ENCODE measurements at places on chromosomes 2 and 18. TPM values are rescaled to one million over a fixed set of nuclear protein-coding genes. Genes with fewer than 3 reads are reported as not detected.

Gene RAX
- total RNA-seq = not detected

DNA sequence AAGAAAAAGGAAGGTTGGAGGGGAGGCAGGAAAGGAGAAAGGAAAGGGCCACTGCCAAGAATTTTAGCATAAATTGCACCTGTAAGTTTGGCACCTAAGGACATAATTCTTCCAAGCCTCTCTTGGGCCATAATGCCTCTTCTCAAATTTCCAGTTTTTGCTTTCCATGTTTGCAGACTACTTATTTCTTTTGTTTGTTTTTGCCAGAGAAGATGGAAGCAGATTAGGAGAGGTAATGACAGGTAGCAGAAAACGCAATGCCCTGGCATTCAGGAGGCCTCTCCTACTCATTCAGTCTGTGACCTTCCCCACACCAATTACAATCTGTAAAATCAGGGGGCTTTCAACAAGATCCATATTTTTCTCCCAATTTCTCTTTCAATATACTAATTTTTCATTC, 56.8 kb downstream of the MRPL33 start:
- no peaks in the 10 kb centered on the region for H3K27me3 ChIP-seq
- H3K4me3 ChIP-seq = no peak overlapping the region
- no peak overlapping the region for H3K27ac ChIP-seq
- H3K4me1 ChIP-seq = peaks cover 27% of the 10 kb centered on the region

DNA sequence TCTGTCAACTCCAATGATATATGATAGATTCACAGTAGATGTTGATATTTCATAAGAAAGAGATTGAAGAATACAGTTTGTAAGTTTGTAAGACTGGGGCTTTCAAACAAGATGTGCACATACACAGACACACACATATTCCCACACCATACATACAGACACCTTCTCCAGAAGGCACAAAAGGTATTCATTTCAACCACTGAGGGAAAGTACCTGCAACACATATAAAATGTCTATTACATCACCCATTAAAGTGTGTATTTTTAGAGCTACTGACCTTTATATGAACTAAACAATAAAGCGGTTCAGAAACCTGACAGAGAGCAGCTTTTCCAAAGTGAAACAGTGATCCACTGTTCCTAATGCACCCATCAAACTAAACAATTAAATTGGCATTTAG, 53.3 kb downstream of the CCDC148 start:
- H3K4me3 ChIP-seq = no peak overlapping the region
- H3K4me1 ChIP-seq = peaks cover 9% of the 10 kb centered on the region
- DNase-seq = no peak
- H3K27me3 ChIP-seq = no peaks in the 10 kb centered on the region

GRCh38 chr2:112794131-112794733, 9.9 kb upstream of the IL1A start:
- no peak for DNase-seq
- H3K4me3 ChIP-seq = no peak overlapping the region
- H3K27ac ChIP-seq = peak overlapping the region; percentile 20
- no peaks in the 10 kb centered on the region for H3K27me3 ChIP-seq
- peaks cover 4% of the 10 kb centered on the region for H3K4me1 ChIP-seq

- DNase-seq = no peak
- H3K4me3 ChIP-seq = no peak overlapping the region
- H3K4me1 ChIP-seq = no peaks in the 10 kb centered on the region
- no peaks in the 10 kb centered on the region for H3K36me3 ChIP-seq
- no peaks in the 10 kb centered on the region for H3K27me3 ChIP-seq
These were observed 195.6 kb downstream of the MYCN start for GRCh38 chr2:16135913-16136310.

- no peaks in the 10 kb centered on the region for H3K36me3 ChIP-seq
- H3K27ac ChIP-seq = no peak overlapping the region
- peaks cover 7% of the 10 kb centered on the region for H3K27me3 ChIP-seq
- H3K4me1 ChIP-seq = no peaks in the 10 kb centered on the region
These were observed 8.4 kb downstream of the KCNIP3 start for GRCh38 chr2:95305380-95306061.

GRCh38 chr2:102424754-102425153, 1.8 kb downstream of the IL18RAP start:
- no peaks in the 10 kb centered on the region for H3K4me1 ChIP-seq
- H3K27ac ChIP-seq = no peak overlapping the region
- H3K27me3 ChIP-seq = peaks cover 10% of the 10 kb centered on the region
- no peak overlapping the region for H3K4me3 ChIP-seq
- H3K36me3 ChIP-seq = no peaks in the 10 kb centered on the region

Gene BMP10
- not detected for total RNA-seq

Gene CREG2
- total RNA-seq = not detected

Gene POTEI
- not detected for total RNA-seq

Gene PRKAG3
- not detected for total RNA-seq

DNA sequence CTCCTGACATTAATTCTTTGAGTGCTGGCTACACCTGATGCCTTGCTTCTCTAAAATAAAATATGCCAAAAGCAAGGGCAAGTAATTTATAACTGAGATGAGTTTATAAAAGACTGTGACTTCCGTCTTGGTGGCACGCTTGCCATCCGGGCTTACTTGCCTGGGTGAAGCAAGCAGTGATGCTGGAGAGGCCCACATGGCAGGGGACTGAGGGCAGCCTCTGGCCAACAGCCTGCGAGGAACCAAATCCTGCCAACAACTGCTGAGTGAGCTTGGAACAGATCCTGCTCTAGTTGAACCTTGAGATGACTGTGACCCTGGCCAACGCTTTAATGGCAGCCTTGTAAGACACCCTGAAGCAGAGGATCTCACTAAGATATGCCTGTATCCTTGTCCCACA, 96.1 kb upstream of the CAPN13 start:
- no peaks in the 10 kb centered on the region for H3K36me3 ChIP-seq
- no peak overlapping the region for H3K27ac ChIP-seq
- H3K4me1 ChIP-seq = no peaks in the 10 kb centered on the region
- no peak for DNase-seq
- no peak overlapping the region for H3K4me3 ChIP-seq
- H3K27me3 ChIP-seq = no peaks in the 10 kb centered on the region

DNA sequence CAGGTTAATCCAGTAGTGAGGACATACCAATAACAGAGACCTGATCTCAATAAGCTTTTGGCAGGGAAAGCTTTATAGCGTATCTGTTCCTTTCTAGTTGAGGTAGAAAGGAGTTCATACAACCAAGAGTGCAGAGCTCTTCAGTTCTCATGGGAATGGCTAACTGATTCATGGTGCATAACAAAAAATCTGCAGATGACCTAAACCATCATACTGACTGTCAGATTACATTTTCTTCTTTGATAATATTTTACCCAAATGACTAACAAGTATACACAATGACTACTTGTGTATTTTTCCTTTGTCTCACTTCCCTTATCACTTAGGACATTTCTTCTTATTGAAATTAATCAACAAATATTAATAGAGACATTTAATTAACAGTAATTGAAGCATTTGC, 140.0 kb upstream of the SERTAD2 start:
- H3K4me3 ChIP-seq = no peak overlapping the region
- no peak overlapping the region for H3K27ac ChIP-seq
- H3K4me1 ChIP-seq = peaks cover 25% of the 10 kb centered on the region
- DNase-seq = no peak
- H3K36me3 ChIP-seq = no peaks in the 10 kb centered on the region
- H3K27me3 ChIP-seq = no peaks in the 10 kb centered on the region

Gene BOLL
- total RNA-seq = not detected

Gene ADRA2B
- not detected for total RNA-seq

Gene LAMA3
- total RNA-seq = 0.25 TPM

Gene PLEK
- not detected for total RNA-seq

All from SJSA1 (cell line).